ENCODE measurements at places on chromosomes 12 and 14. TPM values are rescaled to one million over a fixed set of nuclear protein-coding genes. Genes with fewer than 3 reads are reported as not detected.

KRT6C gene
- total RNA-seq = not detected

KRT77 gene
- not detected for total RNA-seq

- H3K27me3 ChIP-seq = no peaks in the 10 kb centered on the region
- DNase-seq = no peak
- no peak overlapping the region for H3K4me3 ChIP-seq
- no peaks in the 10 kb centered on the region for H3K36me3 ChIP-seq
Observed at GRCh38 chr14:30996892-30997659, 28.4 kb upstream of the AP4S1 start.

CDH24 gene
- 6.2 TPM for total RNA-seq

- H3K4me3 ChIP-seq = peak overlapping the region; percentile 86
- H3K27ac ChIP-seq = peak overlapping the region; percentile 57
- H3K27me3 ChIP-seq = no peaks in the 10 kb centered on the region
- H3K4me1 ChIP-seq = peaks cover 2% of the 10 kb centered on the region
- no peaks in the 10 kb centered on the region for H3K36me3 ChIP-seq
Observed at GRCh38 chr12:123149088-123149487, 1.8 kb downstream of the PITPNM2 start.

DNA sequence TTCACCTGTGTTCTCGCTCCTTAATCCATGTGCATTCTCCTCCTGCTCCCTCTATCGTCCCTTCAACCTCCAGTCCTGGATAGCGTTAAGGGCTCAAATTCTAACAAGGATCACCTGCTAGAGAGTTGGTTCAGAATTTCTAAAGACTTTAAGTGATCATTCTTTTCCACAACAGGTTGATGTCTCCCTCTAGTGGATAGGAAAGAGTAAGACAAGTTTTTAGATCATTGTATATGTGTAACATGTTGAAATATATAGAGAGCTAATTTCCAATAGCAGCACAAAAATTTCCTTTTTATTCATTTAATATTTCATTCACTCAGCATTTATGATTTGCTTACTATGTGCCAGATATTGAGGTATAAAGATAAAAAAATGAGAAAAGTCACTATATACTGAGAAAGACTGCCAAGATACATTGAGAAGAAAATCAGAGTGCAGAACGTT is 9.3 kb upstream of the ESR2 start:
- H3K36me3 ChIP-seq = no peaks in the 10 kb centered on the region
- no peak for DNase-seq

CLEC4E gene
- 5.6 TPM for total RNA-seq

DNA sequence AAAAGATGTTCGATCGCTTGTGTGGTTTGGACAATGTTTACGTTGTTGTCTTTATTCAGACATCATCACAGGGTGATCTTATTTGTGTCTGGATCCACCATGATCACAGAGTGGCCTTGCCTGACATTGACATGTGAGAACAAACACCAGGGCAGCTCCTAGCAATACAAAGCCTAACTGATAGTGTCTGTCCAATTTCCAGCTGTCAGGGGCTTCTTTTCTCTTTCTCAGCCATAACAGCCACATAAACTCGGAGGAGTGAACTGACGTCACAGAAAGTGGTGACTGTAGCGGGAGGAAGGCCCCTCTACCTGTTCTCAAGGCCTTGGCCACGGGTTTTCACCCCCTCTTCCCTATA is 5.8 kb upstream of the SLC6A13 start:
- H3K27me3 ChIP-seq = no peaks in the 10 kb centered on the region
- no peaks in the 10 kb centered on the region for H3K36me3 ChIP-seq
- DNase-seq = no peak
- no peak overlapping the region for H3K27ac ChIP-seq
- H3K4me3 ChIP-seq = no peak overlapping the region

DNA sequence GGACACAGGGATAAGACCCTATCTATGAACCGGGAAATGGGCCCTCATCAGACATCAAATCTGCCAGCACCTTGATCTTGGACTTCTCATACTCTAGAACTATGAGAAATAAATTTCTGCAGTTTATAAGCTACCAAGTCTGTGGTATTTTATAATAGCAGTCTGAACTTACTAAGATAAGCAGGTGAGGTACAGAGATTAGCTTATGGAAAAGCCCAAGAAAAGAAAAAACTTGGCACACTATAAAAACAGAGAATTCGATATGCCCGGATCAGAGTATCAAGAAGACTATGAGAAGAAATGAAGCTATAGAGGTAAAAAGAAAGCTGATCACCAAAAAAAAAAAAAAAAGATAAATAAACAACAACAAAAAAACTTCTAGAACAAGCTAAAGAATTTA is 52.6 kb downstream of the EEA1 start:
- H3K27ac ChIP-seq = no peak overlapping the region
- DNase-seq = no peak
- no peaks in the 10 kb centered on the region for H3K4me1 ChIP-seq
- H3K4me3 ChIP-seq = no peak overlapping the region
- no peaks in the 10 kb centered on the region for H3K27me3 ChIP-seq
- H3K36me3 ChIP-seq = peaks cover 9% of the 10 kb centered on the region

GRCh38 chr14:92969871-92970270 is 46.9 kb downstream of the CHGA start:
- H3K27ac ChIP-seq = no peak overlapping the region
- H3K4me3 ChIP-seq = no peak overlapping the region
- no peaks in the 10 kb centered on the region for H3K36me3 ChIP-seq

CFAP54 gene
- 1.1 TPM for total RNA-seq

- no peak overlapping the region for H3K4me3 ChIP-seq
- H3K27ac ChIP-seq = no peak overlapping the region
- DNase-seq = no peak
Observed at GRCh38 chr12:111363578-111363977, 5.3 kb downstream of the PHETA1 start.

DNA sequence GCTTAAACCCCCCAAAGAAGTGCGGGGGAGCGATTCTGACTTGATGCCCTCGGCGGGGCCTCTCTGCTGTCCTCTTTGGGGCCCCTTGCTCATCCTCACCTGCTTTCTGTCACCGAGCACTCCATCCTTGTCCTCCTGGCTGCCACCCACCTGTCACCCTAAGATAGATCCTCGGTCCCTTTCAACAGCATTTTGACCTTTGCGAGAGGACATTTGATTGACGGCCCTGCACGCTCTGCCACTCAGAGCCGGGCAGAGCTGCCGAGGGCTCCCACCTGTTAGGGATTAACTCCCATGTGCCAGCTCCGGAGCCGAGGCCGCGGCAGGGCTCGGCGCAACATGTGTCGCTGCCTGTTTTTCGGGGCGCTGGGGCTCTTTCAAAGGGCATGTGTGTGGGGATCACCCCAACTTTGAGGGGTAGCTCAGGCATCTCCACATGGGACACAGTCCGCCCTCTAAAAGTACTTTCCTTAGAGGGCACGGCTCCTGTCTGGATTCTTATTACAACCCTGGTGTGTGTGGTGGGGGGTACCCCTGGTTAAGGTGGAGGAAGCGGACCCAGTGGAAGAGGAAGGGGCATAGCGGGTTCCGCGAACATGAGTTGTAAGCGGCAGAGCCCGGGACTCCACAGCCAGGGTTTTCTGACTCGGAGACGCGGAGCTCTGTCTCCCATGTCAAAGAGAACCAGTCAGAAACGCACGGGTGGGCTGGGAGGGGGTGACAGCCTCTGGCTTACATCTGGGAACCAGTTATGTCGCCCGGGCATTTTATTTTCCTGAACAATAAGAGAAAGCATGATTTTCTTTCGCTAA is 811 bp upstream of the MEG3 start:
- H3K36me3 ChIP-seq = no peaks in the 10 kb centered on the region
- H3K27ac ChIP-seq = no peak overlapping the region

GRCh38 chr12:104064842-104065427 is 604 bp downstream of the HCFC2 start:
- no peaks in the 10 kb centered on the region for H3K36me3 ChIP-seq
- H3K4me3 ChIP-seq = peak overlapping the region; percentile 87
- DNase-seq = no peak
- peaks cover 8% of the 10 kb centered on the region for H3K4me1 ChIP-seq
- H3K27ac ChIP-seq = peak overlapping the region; percentile 78

PTGER2 gene
- total RNA-seq = 3.3 TPM

LALBA gene
- total RNA-seq = not detected

TNS2 gene
- 292 TPM for total RNA-seq

DNA sequence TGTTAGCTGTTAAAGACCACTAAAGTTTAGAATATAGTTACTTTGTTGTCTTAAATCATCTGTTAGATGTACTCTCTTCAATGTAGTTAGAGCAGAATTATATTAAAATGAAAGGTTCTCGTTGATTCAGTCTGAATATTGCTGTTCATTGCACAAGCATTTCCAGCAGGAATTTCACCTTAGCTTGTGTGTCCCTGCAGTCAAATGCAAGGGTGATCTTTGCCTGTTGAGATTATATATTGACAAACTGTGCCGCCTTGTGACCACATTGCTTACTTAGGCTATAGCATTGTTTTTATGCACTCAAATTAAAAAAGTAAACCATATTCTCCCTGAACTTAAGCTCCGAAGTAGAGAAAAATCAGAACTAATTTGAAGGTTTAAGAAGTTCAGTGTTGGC is 39.5 kb downstream of the ATP2A2 start:
- no peaks in the 10 kb centered on the region for H3K27me3 ChIP-seq
- DNase-seq = no peak
- no peak overlapping the region for H3K4me3 ChIP-seq
- H3K36me3 ChIP-seq = peaks cover 17% of the 10 kb centered on the region

MORN3 gene
- total RNA-seq = not detected

DNA sequence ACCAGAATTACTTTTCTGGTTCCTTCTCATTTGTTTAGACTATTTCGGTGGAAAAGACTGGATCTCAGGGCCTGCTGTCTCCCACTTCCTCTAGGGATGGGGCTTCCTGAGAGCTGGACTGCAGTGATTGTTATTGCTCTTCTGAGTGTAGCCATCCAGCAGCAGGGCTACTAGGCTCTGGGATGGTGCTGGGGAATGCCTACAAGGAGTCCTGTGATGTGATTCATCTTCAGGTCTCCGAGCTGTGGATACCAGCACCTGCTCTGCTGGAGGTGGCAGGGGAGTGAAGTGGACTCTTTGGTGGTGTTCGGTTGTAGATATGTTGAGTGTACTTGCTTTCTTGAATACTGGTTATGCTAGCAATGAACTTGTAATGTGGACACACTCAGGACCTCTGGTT is 42.7 kb downstream of the AEBP2 start:
- no peaks in the 10 kb centered on the region for H3K27me3 ChIP-seq
- H3K36me3 ChIP-seq = no peaks in the 10 kb centered on the region
- DNase-seq = no peak
- no peak overlapping the region for H3K27ac ChIP-seq
- H3K4me1 ChIP-seq = peaks cover 29% of the 10 kb centered on the region
- H3K4me3 ChIP-seq = no peak overlapping the region

- H3K4me1 ChIP-seq = no peaks in the 10 kb centered on the region
- no peak overlapping the region for H3K27ac ChIP-seq
- no peaks in the 10 kb centered on the region for H3K36me3 ChIP-seq
Observed at GRCh38 chr12:99722690-99723486, 75.3 kb downstream of the GARIN6 start.

DNA sequence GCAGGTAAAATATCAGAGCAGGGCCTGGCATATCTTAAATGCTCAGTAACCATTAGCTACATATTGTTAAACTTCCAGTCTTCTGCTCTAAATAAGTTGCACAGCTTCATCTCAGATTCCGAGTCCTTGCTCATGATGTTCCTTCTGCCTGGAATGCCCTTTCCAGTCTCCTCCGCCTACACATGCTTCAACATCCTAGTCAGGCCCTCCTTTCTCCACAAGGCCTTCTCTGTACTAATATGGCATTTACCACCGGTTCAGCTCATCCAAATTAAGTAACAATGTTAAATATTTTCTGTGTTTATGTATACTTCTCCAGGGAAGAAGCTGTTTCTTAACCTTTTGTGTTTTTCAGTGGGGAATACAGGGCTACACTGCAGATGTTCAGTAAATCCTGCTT is 8.5 kb downstream of the DHH start:
- H3K27me3 ChIP-seq = no peaks in the 10 kb centered on the region
- H3K27ac ChIP-seq = no peak overlapping the region
- peaks cover 11% of the 10 kb centered on the region for H3K4me1 ChIP-seq
- no peak overlapping the region for H3K4me3 ChIP-seq
- no peak for DNase-seq
- H3K36me3 ChIP-seq = no peaks in the 10 kb centered on the region

DNA sequence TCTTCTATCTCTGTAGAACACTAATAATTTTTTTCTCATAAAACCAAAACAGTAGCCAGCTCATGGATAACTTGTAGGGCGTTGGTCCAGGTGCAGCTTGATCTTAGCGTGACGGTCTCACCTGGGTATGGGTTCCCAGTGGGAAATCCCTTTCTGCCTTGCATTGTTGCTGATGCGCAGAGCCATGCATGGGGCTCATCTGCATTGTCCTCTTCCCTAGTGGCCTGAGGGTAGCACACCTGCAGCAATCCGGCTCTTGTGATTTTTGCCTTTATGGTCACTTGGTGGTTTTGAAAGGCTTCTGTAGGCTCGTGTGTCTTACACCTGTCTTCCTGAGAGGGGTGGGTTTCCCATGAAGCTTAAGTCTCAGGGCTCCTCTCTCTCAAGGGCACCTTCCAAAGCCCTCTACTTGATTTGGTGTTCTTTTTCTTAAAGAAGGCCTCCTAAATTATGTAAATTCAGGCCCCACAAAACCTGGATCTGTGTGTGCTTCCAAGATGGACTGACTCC is 130.6 kb downstream of the PRKCH start:
- H3K27me3 ChIP-seq = no peaks in the 10 kb centered on the region
- no peaks in the 10 kb centered on the region for H3K4me1 ChIP-seq
- no peak for DNase-seq
- no peak overlapping the region for H3K27ac ChIP-seq
- no peak overlapping the region for H3K4me3 ChIP-seq
- no peaks in the 10 kb centered on the region for H3K36me3 ChIP-seq

DNA sequence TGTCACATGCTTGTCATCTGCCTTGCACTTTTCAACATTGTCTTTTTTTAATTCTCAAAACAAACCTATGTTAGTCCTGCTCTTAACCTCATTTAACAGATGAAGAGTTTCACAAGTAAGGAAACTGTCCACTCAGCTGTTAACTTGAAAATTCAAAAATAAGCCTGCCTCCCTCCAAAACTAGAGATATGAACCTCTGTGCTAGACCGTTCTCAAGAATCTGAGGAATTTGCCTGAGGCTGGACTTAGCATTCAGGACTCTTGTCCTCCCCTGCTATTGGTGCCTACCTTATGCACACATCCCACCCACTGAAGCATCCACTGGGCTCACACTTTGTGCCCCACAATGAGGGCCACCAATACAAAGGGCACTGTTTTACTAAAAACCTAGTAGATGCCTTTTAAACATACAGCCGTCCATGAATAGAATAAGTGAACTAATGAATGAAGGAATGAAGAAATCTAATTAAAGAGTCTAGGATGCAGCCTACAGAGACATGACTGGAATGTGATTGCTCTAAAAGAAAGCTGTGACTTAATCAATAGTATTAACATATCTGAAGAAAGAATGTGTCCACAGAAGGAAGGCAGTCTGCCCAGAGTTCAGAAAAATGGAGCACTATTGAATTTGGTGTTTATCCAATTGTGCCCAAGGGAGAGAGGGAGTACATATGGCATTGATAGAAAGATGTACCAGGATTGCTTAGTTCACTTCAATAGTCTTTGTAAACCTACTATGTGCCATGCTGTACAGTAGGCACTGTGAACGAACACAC is 238.5 kb downstream of the SPTSSA start:
- H3K27ac ChIP-seq = no peak overlapping the region
- H3K27me3 ChIP-seq = no peaks in the 10 kb centered on the region
- H3K4me1 ChIP-seq = no peaks in the 10 kb centered on the region
- no peak overlapping the region for H3K4me3 ChIP-seq
